ENCODE measurements at places on chromosomes 16 and 17.

GRCh38 chr17:15943971-15944758 lies 765 bp upstream of the ADORA2B start:
- DNase-seq, result no peak

GRCh38 chr17:2108170-2108569 lies 53.3 kb downstream of the HIC1 start:
- DNase-seq, result no peak

- DNase-seq, result no peak
Measured at GRCh38 chr17:70091696-70092095, 16.7 kb downstream of the KCNJ16 start.

GRCh38 chr16:8763899-8764298 lies 33.5 kb downstream of the TMEM186 start:
- DNase-seq, result no peak

DNA sequence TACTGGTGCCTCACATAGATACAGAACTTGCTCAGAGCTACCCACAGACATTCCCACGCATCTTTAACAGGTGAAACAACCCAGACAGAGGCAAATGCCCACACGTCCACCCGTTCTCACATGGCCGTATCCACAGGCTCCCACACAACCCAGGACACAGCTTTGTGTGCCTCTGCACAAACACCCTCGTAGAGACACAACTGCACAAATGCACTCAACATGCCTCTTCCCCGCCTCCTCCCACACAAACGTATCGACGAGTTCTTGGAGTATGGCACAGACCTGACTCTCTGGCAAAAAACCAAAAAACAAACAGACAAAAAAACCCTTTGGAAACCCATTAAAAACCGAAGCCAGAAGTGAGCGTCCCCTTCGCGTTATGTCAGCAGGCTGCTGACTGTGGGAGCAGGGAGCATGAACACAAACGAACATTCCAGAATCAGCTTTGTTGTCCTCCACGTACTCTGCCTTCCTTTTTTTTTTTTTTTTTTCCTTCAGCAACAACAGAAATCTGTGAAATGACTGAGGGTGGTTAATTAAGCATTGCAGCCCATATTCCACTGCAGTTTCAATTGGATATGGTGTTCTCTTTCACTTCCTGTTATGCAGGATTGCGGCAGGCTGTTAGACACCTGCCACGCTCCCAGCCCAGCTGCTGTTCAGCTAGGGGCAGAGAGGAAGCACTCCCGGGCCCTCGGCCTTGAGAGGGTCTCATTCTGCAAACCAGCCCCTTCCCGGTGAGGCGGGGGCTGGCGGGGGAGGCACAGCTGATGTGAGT lies 313.7 kb downstream of the MAF start:
- DNase-seq, result no peak

DNA sequence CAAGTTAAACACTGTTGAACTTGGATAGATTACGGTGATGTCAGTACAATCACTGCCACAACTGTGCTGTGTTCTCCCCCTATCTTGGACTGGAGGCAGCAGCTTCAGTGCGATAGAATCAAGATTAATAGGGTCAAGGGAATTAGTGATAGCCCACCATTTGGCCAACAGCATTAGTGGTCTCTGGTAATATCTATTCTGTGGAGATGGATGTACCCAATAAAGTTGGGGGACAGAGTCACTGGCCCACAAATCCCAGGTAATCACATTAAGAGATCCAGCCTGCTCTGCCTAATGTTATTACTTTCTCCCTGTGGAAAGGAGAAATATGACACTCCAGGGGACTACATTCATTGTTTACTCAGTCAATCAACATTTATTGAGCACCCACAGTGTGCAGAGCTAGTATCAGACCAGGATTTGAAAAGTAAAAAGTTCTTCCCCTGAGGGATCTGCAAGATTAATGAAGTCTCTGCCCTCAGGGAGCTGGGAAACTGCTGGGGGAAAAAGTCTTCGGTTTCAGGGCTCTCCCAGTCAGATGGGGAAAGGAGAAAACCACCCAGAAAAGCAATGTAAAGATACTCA lies 23.6 kb upstream of the ATP5MC1 start:
- no peak for DNase-seq

DNA sequence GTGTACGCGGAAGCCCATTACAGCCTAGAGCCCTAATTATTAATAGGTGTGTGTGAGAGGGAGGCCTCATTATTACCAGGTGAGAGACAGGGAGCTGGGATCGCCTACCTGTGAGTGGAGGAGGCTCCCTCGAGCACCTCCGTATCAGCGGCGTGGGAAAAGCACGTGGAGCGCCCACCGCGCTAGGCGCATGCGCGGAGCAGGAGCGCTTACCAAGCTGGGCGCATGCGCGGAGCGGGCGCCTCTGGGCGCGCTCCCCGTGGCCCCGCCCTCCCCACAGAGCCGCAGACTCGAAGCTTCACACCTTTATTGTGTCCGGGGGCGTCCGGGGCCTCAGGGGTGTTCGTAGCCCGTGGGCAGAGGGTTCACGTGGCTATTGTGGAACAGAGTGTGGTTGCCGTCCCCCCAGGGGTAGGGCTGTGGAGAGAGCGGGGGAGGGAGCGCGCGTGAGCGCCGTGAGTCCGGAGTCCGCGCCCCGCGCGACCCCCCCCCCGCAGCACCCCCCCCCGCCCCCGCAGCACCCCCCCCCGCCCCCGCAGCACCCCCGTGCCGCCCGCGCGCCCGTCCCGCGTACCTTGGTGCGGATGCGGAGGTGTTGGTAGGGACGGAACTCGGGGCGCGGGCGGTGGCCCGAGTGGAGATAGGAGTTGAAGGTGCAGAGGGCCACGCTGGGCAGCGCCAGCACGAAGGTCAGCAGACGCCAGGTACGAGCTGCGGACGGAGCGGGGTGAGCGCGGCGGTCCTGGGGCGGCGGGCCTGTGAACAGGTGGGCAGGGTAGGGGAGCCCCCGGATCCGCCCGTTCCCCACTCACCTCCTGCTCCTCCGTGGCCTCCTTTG lies 500 bp downstream of the COX6A2 start:
- peak; percentile 75 for DNase-seq

DNA sequence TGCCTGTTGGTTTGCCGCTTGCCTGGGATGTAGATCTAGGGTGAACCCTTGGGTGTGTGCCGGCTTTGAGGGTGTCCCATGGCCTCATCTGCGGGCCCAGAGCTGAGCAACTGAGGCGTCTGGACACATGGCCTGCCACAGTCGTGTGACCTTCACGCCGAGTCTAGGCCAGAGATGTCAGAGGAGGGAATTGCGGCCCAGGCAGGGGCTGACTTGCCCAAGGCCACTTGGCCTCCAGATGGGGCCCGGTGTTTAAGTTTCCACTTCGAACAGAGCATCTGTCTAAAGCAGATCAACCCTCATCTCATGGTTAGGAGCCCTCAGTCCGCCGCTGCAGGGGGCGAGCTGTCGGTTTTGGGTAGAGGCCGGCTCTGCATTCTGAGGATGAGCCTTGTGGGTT lies 28.0 kb upstream of the FOXK2 start:
- no peak for DNase-seq

GRCh38 chr16:49021136-49021535 lies 260.5 kb downstream of the CBLN1 start:
- no peak for DNase-seq

DNA sequence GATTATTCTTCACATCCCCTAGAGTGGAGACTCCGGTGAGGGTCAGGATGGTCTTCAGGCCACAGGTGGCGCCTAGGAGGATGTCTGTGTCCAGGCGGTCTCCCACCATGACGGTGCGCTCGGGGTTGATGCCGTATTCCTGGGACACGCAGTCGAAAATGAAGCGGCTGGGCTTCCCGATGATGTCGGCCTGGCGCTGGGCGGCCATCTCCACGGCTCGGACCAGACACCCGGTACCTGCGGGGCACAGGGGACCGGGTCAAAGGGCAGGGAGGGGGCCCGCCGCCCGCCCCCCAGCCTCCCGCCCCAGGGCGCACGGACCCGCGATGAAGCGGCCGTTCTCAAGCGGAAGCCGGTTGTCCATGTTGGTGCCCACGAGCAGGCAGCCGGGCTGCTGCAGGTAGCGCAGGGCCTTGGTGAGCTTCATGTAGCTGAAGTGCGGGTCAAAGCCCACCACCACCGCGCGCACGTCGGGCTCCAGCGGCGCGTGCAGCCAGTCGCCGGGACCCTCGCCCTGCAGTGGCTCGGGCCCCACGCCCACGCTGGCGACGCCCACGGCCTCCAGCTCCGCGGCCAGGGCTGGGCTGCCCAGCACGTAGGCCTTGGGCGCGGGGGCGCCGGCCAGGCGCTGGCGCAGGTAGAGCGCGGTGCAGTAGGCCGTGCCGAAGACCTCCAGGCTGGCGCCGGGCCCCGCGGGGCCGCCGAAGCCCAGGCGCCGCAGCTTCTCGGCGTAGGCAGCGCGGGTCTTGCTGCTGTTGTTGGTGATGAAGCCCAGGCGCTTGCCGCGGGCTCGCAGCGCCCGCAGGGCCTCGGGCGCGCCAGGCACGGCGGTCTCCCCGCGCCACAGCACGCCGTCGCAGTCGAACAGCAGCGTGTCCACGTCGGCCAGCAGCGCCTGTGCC lies 572 bp downstream of the PGP start:
- DNase-seq, result no peak

DNA sequence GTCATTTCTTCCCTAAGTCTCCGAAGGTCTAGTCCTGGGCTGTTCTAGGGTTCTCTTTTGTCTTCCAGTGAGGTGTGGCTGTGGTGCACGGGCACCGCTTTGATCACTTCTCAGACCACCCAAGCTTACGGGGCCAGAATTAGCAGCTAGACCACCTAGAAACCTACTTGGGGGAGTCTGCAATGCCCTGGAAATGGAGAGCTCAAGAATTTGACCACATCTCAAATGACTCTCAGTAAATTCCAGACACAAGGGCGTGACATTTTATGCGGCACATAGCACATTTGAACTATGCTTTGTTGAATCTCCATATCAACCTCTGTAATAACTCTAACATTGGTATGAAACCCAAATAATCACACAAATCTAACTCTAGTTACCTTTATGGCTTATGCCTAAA lies 24.9 kb downstream of the TRIM16 start:
- no peak for DNase-seq

GRCh38 chr17:38898812-38899348 lies 26.5 kb upstream of the LASP1NB start:
- peak; percentile 86 for DNase-seq

DNA sequence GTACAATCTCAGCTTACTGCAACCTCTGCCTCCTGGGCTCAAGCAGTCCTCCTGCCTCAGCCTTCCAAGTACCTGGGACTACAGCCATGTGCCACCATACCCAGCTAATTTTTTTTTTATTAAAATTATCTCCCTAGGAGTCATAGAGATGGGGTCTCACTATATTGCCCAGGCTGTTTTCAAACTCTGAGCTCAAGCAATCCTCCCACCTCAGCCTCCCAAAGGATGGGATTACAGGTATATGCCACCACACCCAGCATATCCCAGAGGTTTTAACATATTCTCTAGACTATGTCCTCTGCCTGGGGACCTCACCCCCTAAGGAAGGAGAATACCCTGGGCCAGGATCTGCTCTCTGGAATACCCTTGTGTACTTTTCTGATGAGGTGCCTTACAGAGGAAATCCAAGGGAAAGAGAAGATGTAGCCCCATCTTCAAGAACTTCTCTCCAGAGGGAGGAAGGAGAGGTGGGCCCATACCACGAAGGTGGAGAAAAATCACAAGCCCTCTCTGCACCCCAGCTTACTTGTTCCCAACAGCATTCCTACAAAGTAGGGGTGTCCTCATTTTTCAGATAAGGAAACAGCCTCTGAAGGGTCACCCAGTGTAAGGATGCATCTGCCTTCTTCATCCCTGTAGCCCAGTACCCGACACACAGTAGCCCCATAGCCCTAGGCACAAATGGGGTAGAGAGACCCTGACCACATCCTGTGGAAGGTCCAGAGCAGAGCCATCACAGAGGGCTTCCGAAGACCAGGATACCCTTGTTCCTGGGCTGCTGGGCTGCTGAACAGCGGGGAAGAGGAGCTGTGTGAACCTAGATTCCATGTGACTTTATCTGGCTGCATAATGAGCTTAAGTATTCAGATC lies 151.6 kb downstream of the SOCS1 start:
- no peak for DNase-seq

DNA sequence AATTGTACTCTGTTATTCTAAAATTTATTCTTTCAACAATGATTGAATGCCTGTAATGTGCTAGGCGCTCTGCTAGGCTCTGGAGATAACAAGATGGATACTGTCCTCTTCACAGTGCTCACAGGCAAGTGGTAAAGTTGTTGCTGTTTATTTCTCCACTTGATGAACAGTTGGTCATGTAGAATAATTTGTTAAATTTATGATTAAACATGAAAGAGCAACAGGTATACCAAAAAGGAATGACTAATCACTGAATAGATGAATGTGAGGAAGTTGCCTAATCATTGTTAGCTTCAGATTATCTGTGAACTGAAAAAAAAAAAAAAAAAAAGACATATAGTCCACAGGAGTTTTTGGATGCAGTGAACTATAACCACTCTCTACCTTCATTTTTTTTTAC lies 62.3 kb downstream of the NFATC3 start:
- no peak for DNase-seq

- DNase-seq, result no peak
Measured at GRCh38 chr16:66409156-66409555, 17.9 kb upstream of the BEAN1 start.

GRCh38 chr16:15648135-15648730 lies 1.8 kb upstream of the NDE1 start:
- no peak for DNase-seq

DNA sequence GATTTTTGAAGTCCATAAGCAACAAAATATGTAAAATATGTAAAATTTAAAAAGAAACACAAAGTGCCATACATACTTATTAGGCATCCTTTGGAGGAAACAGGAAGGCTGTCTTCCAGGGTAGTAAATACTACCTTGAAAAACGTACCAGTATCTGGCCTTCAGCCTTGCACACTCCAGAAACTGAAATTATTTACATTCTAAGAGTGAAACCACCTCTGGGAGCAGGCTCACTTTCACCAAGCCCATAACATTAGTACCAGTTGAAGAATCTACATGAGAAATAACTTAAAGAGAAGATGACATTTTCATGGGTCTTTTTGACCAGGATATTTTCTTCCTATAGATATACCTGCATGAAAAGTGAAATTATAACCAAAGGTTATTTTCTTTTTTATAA lies 6.4 kb downstream of the KRTAP9-1 start:
- no peak for DNase-seq

DNA sequence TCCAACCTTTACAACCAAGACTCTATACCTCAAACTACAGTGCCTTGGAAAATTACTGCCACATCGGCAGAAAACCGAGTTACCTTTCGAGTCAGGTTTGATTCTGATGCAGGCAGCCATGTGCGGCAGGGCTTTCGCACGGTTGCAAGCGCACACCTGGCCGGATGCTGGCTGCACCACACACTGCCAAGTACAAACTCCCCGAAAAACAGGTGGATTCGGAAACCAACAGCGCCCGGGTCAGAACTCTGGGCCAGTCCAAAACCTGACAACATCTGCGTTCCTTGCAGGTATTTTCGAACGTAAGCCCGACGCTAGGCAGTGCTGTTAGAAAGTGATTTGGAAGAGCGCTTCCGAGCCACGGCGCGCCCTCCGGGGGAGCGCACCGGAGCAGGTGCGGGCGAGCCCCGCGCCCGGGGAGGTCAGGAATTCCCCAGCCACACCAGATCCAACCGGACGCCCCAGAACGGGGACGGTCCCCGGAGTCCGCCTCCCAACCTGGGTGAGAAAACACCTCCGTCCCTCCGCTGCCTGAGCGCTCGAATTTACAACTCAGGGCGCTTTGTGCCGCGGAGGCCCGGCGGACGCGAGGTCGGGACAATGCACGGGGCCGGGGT lies 1.2 kb downstream of the USP7 start:
- DNase-seq, result peak; percentile 28

All from stimulated activated CD4-positive, alpha-beta T cell treated with anti-CD3 and anti-CD28 coated beads, Interleukin-2, amount 100 ng/mL, for 4 hours (primary cell).